Uterine smooth muscle cell (primary cell): ENCODE measurements at places on chromosomes 12 and 14. TPM values are rescaled to one million over a fixed set of nuclear protein-coding genes. Genes with fewer than 3 reads are reported as not detected.

CLEC12A gene
- not detected in 2 replicates for total RNA-seq

GUCY2C gene
- not detected in 2 replicates for total RNA-seq

UNG gene
- total RNA-seq, result 25.8 and 29.2 TPM in 2 replicates

GRIN2B gene
- under 0.01 and 0.22 TPM in 2 replicates for total RNA-seq

GPR68 gene
- total RNA-seq, result 1.2 and 1.9 TPM in 2 replicates

MANSC4 gene
- total RNA-seq, result not detected in 2 replicates

CD27 gene
- total RNA-seq, result 0.12 TPM in 1 of 2 replicates, not detected in the other

CIROP gene
- 0.11 and 0.25 TPM in 2 replicates for total RNA-seq

MYO1A gene
- total RNA-seq, result 0.12 TPM in 1 of 2 replicates, not detected in the other
